ENCODE measurements at places on chromosomes 16 and 17. TPM values are rescaled to one million over a fixed set of nuclear protein-coding genes. Genes with fewer than 3 reads are reported as not detected.
A peak's percentile ranks its signal among the peaks of the same experiment; 100 is the strongest.

- no peak for DNase-seq
These were observed 14.9 kb downstream of the LIMD2 start for GRCh38 chr17:63685041-63685440.

GRCh38 chr17:72407931-72408330 is 287.1 kb downstream of the SOX9 start:
- DNase-seq = peak; percentile 26

GRCh38 chr17:917941-918740 is 61.4 kb downstream of the NXN start:
- no peak for DNase-seq

DNA sequence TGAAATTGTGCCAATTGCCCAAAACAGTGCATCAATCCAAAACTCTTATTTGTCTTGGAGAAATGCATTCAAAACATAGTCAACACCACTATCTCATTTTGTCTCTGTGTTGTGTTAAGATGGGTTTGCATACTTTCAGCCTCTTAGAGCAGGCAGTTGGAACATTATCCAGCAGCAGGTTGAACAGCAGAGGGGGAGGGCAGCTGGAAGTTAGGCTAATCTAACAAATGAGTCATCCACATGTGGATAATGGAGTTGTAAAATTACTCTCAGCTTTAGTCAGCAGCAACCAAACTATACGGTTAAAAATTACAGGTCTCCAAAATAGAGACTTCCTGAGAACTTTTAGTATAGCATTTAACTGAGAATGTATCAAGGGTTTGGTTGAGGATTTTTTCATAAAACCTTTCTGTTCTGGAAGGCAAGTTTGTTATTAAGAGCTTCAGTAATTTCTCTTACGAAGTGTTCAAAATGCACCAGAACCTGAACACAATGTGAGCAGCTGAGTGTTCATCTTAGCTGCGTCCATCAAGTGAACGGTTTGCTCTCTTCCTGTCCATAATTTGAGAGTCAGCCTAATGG is 46.3 kb downstream of the PRKCA start:
- peak; percentile 74 for DNase-seq

- no peak for DNase-seq
These were observed 304.4 kb downstream of the SEC14L1 start for GRCh38 chr17:77444984-77445759.

- DNase-seq = peak; percentile 73
These were observed 421 bp upstream of the DLX4 start for GRCh38 chr17:49968405-49969133.

- DNase-seq = peak; percentile 91
These were observed 80.6 kb downstream of the OR1D5 start for GRCh38 chr17:2982854-2983253.

DNA sequence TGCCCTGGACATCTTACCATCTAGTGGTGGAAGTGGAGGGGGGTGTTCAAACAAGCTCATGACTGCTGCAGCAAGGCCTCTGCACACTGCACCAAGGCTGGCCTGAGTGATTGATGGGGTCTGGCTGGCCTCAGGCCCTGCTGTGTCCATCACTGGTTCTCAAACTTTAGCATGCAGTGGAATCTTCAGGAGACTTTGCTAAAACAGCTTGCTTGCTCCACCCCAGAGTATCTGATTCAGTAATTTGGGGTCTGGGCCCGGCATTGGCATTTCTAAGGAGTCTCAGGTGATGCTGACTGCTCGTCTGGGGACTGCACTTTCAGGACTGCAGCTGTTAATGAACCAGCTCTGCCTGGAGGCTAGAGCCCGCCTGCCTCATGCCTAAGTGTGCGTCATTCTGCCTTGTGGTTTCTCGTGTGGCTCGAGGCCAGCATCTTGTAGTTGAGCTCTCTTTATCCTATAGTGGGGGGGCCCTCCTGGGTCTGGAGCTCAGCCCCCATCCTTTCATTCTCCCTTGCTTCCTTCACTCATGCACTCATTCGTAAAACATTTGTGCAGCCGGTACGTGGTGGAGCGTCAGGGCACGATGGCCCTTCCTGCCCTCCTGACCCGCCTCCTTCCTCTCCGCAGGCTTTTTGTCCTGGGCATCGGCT is 4.1 kb downstream of the MGAT5B start:
- DNase-seq = peak; percentile 99

- DNase-seq = peak; percentile 11
These were observed 29.9 kb upstream of the RHOT1 start for GRCh38 chr17:32112416-32112815.

DNA sequence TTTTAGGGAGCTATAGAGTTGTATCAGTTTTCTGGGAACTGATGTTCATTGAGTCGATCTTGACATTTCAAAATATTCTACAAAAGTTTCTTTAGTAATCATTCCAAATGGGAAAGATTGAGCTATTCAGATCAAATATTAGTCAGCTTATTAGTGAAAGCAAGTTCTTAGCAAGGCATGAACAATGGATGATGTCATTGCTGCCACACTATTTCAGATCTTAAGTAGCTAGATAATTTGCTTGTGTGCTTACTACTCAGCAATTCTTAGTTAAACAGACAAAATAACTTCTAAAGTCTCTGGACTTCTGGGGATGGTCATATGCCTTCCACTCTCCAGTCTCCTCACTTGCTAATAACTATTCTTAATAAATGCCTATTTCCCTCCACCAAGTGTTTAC is 69.0 kb upstream of the CDH8 start:
- DNase-seq = no peak

DNA sequence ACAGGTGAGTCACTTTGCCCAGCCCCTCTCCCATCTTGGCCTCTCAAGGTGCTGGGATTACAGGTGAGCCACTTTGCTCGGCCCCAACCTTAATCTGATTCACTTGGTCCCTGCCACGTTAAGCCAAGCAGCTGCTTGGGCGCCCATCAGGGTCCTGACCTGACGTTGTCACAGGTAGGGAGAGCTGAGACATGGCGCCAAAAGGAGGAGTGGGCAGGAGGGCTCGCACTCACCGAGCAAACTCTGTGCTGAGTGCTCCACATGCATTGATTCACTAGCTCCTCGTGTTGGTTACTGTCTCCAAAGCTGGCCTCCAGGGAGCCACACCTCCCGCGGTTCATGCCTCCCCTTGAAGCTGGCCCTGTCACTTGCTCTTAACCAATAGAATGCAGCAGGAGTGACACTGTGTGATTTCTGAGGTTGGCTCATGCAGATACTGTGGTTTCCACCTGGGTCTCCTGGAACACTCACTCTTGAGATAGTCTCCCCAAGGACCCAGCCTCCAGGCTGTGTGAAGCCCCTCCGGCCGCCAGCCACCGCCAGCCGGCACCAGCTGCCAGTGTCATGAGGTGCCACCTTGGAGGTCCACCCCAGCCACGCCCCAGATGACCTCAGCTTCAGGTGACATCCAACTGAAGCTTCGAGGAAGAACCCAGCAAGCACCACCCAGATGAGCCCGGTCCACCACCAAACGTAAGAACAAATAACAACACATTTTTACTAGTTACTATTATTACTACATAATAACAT is 223.0 kb downstream of the GSG1L start:
- no peak for DNase-seq

DNA sequence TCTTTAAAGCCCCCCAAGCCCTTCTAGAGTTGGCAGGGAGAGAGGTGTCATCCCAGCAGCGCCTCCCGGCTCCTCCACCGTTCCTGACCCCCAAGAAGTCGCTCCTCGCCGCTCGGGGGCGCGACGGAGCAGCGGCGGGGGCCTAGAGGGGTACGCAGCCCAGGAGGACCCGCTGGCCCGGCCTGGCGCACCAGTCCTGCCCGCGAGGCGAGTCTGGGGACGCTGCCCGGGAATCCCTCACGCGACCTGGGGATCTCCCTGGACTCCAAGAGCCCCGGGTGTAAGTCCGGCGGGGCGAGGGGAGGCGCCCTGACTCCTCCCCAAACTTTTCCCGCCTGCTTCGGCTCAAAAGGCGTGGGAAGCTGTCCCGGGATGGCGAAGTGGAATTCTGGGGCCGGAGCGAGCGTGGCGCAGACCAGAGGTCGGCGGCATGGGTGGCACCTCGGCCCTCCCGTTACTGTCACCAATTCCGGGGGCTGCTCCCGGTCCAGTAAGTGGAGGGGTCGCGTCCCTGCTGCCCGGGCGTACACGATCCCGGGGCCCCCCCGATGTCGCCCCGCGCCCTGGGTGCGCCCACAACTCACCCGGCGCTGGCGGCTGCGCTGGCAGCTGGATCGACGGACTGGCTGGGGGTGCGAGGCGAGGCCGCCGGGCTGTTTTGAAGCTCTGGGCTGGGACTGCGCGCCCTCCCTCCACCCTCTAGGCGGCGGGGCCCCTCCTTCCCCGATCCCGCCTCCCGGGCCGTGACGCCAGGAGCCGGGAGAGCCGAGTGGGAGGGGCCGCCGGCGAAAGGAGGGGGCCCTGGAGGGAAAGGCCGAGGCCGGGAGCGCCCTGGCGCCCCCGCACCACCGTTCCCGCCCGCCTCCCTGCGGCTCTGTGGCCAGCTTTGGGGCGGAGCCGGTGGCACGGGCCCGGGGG is at the start of gene EMP2:
TSS of gene EMP2 (minus strand) at position 634 of the 918 bp plus-strand sequence. CDS start 32,981 bp downstream, outside the sequence.
- peak; percentile 76 for DNase-seq

HEATR9 gene
- total RNA-seq = not detected

CCL16 gene
- not detected for total RNA-seq

CCL8 gene
- total RNA-seq = not detected

FBXW10B gene
- 1.1 TPM for total RNA-seq

HAS3 gene
- total RNA-seq = 0.72 TPM

CD300E gene
- not detected for total RNA-seq

TEX19 gene
- total RNA-seq = not detected

CLEC3A gene
- not detected for total RNA-seq

SPN gene
- not detected for total RNA-seq

All from RPMI7951 (cell line).